Large intestine (tissue), 12 donors: ENCODE measurements at places on chromosomes 12 and 14. TPM values are rescaled to one million over a fixed set of nuclear protein-coding genes. Genes with fewer than 3 reads are reported as not detected.
A peak's percentile ranks its signal among the peaks of the same experiment; 100 is the strongest.

- H3K36me3 ChIP-seq, result no peaks in the 10 kb centered on the region
- H3K4me3 ChIP-seq, result no peak overlapping the region
- H3K27ac ChIP-seq, result no peak overlapping the region
- H3K4me1 ChIP-seq, result no peaks in the 10 kb centered on the region
- DNase-seq, result peak; percentile 27
- no peaks in the 10 kb centered on the region for H3K27me3 ChIP-seq
These were observed 169.2 kb downstream of the PIK3C2G start for GRCh38 chr12:18430425-18431048.

GRCh38 chr12:111600205-111600642 is 1.1 kb upstream of the ATXN2 start:
- H3K27ac ChIP-seq, result peak overlapping the region; percentile 91
- no peaks in the 10 kb centered on the region for H3K27me3 ChIP-seq
- DNase-seq, result peak; percentile 59
- peaks cover 4% of the 10 kb centered on the region for H3K4me1 ChIP-seq
- H3K4me3 ChIP-seq, result peak overlapping the region; percentile 81

- no peaks in the 10 kb centered on the region for H3K27me3 ChIP-seq
- no peak overlapping the region for H3K4me3 ChIP-seq
- H3K4me1 ChIP-seq, result peaks cover 12% of the 10 kb centered on the region
- no peaks in the 10 kb centered on the region for H3K36me3 ChIP-seq
- peak overlapping the region; percentile 41 for H3K27ac ChIP-seq
These were observed 8.4 kb upstream of the PPTC7 start for GRCh38 chr12:110591451-110592051.

The ETFRF1 gene
- 61.0 TPM for polyA plus RNA-seq

The MCRS1 gene
- polyA plus RNA-seq, result 54.7 TPM

- no peaks in the 10 kb centered on the region for H3K4me1 ChIP-seq
- H3K36me3 ChIP-seq, result no peaks in the 10 kb centered on the region
- no peak overlapping the region for H3K27ac ChIP-seq
- H3K27me3 ChIP-seq, result no peaks in the 10 kb centered on the region
These were observed 232.3 kb upstream of the KITLG start for GRCh38 chr12:88812610-88813009.

DNA sequence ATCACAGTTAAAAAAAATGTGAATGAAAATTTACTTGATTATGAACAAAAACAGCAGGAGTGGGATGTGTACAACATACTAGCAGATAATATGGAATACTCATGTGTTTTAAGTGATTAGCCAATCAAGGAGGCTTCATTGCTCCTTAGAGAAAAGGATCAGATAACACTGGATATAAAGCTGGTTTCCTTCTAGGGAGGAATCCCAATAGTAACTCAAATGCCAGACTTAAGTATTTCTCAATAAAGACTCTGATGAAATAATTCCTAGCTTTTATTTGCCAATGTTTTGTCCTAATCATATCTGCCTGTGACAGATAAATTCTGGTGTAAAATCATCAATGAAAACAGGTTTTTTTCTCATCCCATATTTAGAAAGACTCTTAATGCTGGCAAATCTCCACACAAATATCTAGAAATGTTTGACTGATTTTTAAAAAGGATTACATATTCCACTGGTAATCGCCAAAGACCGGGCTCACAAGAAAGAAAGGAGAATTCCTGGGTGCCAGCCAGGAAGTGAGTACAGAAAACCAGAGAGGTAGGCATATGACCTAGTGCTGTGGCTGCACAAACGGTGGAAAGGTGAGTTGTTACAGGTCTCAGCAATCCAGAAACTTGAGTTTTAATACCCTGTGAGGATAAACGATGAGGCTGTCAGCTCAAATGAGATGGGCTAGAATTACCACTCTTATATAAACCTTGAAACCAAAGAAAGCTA is 108.6 kb upstream of the TTC7B start:
- no peaks in the 10 kb centered on the region for H3K4me1 ChIP-seq
- no peak overlapping the region for H3K27ac ChIP-seq
- no peaks in the 10 kb centered on the region for H3K27me3 ChIP-seq
- H3K36me3 ChIP-seq, result no peaks in the 10 kb centered on the region
- H3K4me3 ChIP-seq, result no peak overlapping the region

DNA sequence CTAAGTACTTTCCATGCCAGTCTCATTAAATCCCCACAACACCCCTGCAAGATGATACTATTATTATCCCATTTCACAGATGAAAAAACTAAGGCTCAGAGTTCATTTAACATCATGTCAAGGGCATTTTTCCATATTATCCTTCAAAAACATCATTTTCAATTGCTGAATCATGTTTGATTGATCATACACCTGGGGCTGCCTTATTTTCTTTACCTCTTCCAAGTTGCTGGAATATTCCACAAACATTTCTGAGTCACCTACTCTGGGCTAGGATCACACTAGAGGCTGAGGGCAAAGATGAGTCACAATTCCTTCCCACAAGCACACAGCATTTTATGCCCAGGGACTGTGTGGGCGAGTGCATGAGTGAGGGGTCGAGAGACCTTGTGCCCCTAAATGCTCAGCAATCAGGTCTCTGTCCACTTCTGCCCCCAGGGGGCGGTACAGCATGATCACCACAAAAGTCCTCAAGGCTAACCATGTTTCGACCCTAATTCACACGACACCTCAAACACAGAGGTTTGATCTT is 14.1 kb upstream of the TMEM119 start:
- H3K4me3 ChIP-seq, result no peak overlapping the region
- H3K36me3 ChIP-seq, result no peaks in the 10 kb centered on the region
- DNase-seq, result no peak
- peaks cover 5% of the 10 kb centered on the region for H3K27me3 ChIP-seq
- H3K27ac ChIP-seq, result no peak overlapping the region

The KRT72 gene
- polyA plus RNA-seq, result 2.0 TPM

DNA sequence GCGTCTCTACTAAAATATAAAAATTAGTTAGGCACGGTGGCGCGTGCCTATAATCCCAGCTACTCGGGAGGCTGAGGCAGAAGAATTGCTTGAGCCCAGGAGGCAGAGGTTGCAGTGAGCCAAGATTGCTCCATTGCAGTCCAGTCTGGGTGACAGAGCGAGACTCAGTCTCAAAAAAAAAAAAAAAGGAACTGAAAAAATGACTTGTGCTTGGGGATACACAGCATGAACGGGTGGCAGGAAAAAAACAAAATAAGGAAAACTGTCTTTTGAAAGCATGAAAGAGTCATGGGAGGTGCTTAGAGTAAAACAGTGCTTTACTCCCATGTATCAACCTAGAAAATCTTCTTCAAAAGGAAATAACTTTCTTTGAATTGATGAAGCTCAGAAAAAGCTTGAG is 80.8 kb downstream of the TMTC1 start:
- H3K4me1 ChIP-seq, result no peaks in the 10 kb centered on the region
- no peak overlapping the region for H3K27ac ChIP-seq
- H3K4me3 ChIP-seq, result no peak overlapping the region
- H3K27me3 ChIP-seq, result no peaks in the 10 kb centered on the region
- no peak for DNase-seq

DNA sequence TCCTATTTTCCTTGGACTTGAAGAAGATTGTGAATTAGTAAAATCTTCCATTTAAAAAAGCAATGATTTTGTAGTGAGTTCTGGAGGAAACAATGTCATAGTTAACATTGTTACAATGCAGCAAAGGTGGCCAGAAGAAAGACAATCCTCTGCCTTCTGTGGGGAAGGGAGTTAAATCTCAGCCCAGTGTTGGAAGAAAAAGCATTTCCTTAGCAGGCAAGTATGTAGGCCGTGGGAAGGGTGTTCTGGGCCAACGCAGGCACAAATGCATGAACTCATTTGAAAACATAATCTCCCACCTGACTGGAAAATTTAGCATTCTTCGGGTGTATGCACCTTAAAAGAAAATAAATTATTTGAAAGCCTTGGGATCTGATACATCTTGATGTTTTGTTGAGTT is 258.6 kb downstream of the ADAMTS20 start:
- H3K36me3 ChIP-seq, result no peaks in the 10 kb centered on the region
- H3K27ac ChIP-seq, result no peak overlapping the region
- H3K4me3 ChIP-seq, result no peak overlapping the region

DNA sequence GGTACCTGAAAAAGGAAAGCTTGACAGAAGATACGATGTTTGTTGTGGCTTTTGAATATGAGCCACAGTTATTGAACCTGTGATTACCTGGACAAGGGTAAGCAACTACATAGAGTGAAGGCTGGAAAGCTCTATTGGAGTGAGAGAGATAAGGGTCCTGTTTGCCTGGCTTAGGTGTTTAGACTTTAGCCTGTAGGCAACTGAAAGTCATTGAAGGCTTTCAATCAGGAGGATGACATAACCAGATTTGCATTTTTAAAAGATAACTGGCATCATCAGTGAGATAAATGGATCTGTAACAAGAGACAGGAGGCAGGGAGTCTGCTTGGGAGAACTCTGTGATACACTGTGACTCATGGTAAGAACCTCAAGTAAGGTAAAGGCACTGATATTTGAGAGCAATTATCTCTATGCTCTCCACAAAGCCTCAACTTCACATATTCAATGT is 128.9 kb upstream of the SOX5 start:
- peak; percentile 71 for DNase-seq
- peak overlapping the region; percentile 54 for H3K27ac ChIP-seq
- H3K4me3 ChIP-seq, result no peak overlapping the region

DNA sequence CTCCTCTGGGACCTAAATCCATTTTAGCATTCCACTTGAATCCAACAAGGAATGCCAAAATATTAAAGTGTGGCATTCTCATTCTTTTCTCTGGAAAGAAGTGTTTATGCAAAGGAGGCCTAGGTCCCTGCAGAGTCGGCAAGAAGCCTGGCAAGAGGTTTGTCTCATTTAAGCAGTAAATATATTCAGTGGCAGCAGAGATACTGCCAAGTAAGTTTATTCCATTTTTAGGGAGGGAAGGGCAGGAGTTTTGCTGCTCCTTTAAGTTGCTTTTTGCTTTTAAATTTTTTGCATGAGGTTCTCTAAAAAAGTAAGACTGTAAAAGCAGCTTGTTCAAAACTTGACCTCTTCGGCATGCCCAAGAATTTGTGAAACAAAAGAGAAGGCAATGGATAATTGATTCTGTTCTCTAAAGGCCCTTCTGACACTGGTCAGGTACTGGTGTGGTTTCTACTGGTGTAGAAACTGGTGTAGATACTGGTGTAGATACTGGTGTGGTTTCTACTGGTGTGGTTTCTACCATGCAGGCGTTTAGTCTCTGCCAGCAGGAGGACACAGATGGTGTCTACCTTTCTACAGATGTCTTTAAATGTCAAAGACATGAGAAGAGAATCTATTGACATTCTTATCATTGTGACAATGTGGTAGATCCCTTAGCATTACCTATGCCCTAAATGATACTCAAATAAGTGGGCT is 107.3 kb downstream of the SAMD4A start:
- no peaks in the 10 kb centered on the region for H3K4me1 ChIP-seq
- peak overlapping the region; percentile 52 for H3K27ac ChIP-seq
- no peak for DNase-seq
- no peak overlapping the region for H3K4me3 ChIP-seq
- no peaks in the 10 kb centered on the region for H3K27me3 ChIP-seq
- H3K36me3 ChIP-seq, result no peaks in the 10 kb centered on the region

DNA sequence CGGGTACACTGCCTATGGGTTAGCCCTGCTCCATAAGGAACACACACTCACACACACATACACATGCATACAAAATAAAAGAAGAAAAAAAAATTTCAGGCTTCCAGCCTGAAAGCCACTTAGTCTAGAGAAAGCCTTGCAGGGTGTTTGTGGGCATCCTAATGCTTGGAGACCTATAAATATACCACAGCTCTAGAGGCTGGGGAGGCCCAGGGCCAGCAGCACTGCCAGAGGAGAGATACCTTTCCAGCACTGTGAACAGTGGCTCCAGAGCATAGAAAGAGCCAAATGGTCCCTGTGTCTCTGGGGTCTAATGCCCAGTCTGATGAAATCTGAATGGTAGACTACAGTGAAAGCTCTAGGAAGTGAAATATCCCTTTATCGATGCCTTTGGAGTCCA is 12.9 kb downstream of the FAM161B start:
- H3K27me3 ChIP-seq, result peaks cover 20% of the 10 kb centered on the region
- H3K27ac ChIP-seq, result no peak overlapping the region
- no peak for DNase-seq
- H3K4me3 ChIP-seq, result no peak overlapping the region

DNA sequence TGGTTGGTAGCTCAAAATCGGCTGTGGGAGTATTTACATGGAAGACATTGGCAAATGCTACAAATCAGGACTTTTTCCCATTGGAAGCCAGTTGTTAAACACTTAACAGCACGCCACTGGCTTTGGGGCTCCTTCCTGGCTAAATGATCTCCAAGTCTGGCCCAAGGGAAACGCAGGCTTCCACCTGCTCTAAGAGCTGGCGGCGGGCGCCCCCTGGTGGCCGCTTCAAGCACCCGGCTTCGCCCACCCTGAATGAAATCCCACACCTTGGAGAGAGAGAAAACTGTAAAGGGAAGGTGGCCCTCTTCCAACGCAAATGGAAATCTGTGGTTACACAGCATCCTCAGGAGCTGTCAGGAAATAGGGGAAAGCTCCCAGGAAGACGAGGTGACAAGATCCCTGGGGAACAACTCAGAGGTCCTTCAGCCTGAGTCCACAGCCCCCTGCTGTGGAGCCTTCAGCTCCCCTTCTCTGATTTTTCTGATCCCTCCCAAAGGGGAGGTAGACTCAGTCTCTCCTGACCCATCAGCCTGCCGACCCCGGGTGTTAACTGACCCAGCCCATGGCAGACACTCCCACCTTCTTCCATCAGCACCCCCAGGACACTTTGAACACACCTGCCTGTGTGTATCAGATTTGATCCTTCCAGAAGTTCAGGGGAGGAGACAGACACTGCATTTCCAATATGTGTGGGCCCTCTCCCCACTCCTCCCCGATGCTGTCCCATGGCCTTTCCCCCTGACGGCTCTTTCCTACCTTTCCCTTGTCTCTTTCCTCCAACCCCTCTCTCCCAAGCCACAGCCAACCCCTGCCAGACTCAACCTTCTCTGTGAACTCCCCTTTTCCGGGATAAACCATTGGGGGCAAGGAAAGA is 15.4 kb downstream of the SELPLG start:
- no peaks in the 10 kb centered on the region for H3K36me3 ChIP-seq
- H3K27ac ChIP-seq, result no peak overlapping the region
- no peak overlapping the region for H3K4me3 ChIP-seq
- H3K4me1 ChIP-seq, result no peaks in the 10 kb centered on the region
- H3K27me3 ChIP-seq, result no peaks in the 10 kb centered on the region

The NEMP1 gene
- 12.0 TPM for polyA plus RNA-seq

- no peaks in the 10 kb centered on the region for H3K27me3 ChIP-seq
- DNase-seq, result no peak
- no peak overlapping the region for H3K4me3 ChIP-seq
- H3K27ac ChIP-seq, result no peak overlapping the region
- H3K4me1 ChIP-seq, result no peaks in the 10 kb centered on the region
These were observed 9.8 kb upstream of the NFKBIA start for GRCh38 chr14:35414365-35414764.

- no peaks in the 10 kb centered on the region for H3K27me3 ChIP-seq
- H3K36me3 ChIP-seq, result peaks cover 11% of the 10 kb centered on the region
- no peaks in the 10 kb centered on the region for H3K4me1 ChIP-seq
- no peak overlapping the region for H3K4me3 ChIP-seq
- H3K27ac ChIP-seq, result no peak overlapping the region
These were observed 14.4 kb downstream of the AREL1 start for GRCh38 chr14:74698465-74698864.

The AKAP3 gene
- 2.4 TPM for polyA plus RNA-seq

- no peak overlapping the region for H3K27ac ChIP-seq
- H3K36me3 ChIP-seq, result no peaks in the 10 kb centered on the region
- no peak for DNase-seq
These were observed 161.1 kb upstream of the NOS1 start for GRCh38 chr12:117522559-117522958.

GRCh38 chr14:89544636-89545301 is 127.7 kb upstream of the FOXN3 start:
- H3K4me3 ChIP-seq, result no peak overlapping the region
- H3K4me1 ChIP-seq, result no peaks in the 10 kb centered on the region
- no peaks in the 10 kb centered on the region for H3K27me3 ChIP-seq
